MCF 10A (cell line): ENCODE measurements at places on chromosomes 6 and 20.

DNA sequence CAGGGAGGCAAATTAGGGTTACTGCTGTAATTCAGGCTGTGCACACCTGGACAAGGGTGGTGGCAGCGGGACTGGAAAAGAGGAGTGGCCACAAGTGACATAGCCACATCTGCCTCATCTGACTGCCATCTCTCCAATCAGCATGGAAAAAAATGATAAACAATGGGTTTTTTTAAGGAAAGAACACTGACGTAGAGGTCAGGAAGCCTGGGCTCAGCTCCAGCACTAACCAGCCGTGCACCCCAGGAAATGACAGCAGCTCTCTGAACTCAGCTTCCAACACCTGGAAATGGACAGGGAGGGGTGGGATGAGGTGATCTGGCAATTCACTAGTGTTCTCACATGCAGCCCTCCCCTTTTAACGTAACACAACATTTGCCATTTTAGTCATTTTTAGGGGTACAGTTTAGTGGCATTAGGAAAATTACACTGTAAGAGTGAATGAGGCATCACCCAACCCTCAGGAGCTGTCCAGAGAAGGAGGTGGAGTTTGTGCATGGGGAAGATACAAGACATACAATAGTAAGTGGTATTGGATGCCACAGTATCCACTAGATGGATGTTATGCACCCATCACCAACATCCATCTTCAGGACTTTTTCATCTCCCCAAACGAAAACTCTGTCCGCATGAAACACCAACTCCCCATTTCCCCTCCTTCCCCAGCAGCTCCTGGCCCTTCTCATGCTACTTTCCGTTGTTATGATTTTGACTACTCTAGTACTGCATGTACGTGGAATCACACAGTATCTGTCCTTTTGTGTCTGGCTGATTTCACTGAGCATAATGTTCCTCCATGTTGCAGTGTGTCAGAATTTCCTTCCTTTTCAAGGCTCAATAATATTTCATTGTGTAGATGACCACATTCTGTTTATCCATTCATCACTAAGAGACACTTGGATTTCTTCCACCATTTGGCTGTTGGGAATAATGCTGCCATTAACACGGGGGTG is 215.5 kb upstream of the ECI2 start:
- peak; percentile 54 for DNase-seq

DNA sequence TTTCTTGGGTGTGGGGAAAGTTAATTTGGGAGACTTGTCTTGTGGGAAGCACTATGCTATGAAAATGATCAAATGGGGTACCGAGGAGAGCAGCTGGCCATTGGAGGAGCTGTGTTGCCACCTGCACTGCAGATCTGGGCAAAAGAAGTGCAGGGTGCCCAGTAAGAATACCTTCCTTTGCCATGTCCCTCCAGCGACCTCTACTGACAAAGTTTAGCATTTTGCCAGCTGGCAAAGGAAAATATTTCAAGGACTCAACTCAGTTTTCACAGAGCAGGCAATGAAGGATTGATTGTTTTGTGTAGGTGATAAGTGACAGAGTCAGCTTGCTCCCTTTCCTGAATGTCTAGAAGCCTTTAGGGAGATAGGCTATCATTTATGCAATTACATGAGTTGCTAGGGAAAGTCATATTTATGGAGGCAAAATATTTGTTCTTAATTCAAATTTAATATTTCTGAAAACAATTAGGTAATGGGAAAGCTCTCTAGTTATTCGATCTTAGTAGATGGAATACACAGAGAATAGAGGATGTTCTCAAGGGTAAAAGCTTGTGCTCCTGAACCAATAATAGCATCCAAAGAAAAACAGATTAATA is 118.4 kb downstream of the FARS2 start:
- DNase-seq = peak; percentile 63

DNA sequence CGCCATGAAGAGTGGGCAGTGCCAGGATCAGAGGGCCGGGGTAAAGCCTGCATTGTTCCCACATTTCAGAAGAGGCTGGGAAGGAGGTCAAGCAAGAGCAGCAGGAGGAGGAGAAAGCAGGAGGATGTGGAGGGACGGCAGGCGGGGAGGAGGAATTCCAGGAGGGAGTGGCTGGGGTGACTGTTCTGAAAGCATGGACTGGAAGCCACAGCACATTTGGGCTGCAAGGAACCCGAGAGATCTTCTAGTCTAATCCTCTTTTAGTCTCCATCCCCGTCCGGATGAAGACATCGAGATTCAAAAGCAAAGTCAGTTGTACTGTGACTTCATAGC is 76.9 kb downstream of the FAM50B start:
- peak; percentile 40 for DNase-seq

GRCh38 chr20:38426006-38426897 is 8.9 kb downstream of the SNHG17 start:
- DNase-seq = peak; percentile 89

DNA sequence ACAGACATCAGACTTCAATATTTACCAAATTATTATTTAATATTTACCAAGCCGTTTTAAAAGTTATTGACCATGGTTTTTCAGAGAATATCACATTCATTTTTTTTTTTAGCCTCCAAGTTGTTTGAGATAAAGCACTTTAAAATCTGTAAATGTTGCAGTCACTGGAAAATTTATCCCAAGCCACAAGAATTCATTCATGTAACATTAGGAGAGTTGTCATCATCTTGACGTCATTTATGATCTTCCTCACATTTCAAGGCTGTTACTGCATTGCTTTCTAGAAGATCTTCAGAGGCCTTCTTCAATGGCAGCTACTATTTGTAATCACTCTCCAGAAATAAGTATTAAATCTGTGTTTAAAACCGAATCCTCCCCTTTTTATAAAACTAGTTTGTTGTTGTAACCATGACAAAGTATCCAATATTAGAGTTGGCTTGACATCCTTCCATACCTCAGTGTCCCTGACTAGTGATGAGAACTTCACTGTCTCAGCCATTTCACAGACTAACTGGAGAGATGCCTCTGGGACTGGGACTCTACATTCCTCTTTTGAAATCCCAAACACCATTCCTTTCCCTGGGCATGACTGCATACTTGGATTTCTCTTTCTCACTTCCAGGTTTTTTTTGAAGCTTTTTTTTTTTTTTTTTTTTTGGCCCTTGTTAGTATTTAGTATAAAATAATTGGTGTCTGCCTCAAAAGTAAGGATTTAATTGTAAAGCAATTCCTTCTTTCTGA is 100.1 kb downstream of the ZFAND3 start:
- DNase-seq = no peak

GRCh38 chr6:118295336-118295735 is 252.8 kb upstream of the PLN start:
- DNase-seq = no peak
